Hepatic stellate cell (primary cell): ENCODE measurements at places on chromosomes 16 and 17.

DNA sequence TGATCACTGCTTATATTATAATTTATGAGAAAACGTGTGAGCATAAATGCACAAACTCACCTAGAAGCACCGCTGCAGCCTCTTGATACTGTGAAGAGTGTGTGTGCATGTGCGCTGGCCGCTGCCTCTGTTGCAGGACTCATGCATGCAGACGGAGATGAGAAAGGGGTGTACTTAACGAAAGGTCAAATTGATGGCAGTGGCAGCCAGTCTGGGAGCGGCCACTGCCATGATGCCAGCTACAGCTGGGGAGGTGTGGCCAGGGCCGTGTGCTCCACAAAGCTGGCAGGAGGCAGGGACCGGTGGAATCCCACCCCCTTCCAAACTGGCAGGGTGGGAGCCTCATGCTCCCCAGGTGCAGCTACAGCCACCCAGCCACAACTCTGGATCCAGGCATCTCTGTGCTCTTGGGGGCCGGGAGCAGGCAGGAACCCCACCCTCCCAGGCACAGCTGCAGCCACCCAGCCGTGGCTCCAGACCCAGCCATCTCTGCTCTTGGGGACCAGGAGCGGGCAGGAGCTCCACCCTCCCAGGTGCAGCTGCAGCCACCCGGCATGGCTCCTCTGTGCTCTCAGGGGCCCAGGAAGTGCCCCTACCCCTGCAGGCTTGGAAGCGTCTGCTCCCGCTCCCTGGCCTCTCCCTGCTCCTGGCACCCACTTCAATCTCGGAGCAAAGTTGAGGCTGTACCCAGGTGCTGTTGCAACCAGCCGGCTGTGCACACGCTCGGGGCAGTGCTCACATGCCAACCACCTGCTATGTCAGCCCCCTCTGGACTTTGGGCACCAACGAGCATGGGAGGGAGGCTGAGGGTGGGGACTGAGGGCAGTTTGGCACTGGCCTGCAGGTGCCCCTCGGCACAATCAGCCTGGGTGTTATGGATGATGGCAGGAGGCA is 77.5 kb upstream of the CHMP6 start:
- no peak for DNase-seq

DNA sequence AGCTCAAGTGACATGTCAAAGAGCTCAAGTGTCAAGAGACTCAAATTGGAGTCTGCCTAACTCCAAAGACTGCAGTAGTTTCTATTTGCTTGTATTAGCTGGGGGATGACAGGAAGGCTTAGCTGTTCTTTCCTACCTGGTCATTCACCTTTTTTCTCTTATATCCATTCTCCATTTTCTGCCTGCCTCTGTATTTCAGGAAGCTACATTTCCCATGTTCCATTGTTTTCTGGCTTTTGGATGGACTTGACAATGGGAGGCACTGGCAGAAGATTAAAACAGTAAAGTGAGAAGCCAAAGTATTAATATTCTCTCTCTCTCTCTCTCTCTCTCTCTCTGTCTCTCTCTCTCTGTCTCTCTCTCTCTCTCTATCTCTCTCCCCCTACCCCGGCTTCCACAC is 135.7 kb upstream of the ADAMTS18 start:
- no peak for DNase-seq

- peak; percentile 61 for DNase-seq
These were observed 18.8 kb downstream of the SRP68 start for GRCh38 chr17:76053246-76054111.

- no peak for DNase-seq
These were observed 1.3 kb downstream of the NRN1L start for GRCh38 chr16:67885976-67886375.

DNA sequence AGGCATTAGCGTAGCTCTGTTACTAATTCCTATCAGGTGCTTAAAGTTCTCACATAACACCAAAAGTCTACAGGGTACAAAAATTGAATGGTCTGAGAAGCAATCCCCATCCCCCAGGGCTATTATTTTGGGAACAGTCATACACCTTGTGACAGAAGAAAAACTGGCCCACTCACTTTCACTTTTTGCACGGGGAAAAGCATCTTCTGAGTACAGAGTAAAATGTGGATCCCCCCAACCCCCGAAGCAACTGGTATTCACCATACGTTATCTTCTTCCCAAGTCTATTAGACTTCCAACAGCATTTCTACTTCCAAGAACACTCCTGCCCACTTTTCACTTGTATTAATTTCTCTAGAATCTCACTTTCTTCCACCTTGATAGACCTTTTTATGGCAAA is 11.8 kb downstream of the GGA3 start:
- DNase-seq, result no peak

GRCh38 chr17:64598672-64599071 is 63.4 kb downstream of the SMURF2 start:
- no peak for DNase-seq

DNA sequence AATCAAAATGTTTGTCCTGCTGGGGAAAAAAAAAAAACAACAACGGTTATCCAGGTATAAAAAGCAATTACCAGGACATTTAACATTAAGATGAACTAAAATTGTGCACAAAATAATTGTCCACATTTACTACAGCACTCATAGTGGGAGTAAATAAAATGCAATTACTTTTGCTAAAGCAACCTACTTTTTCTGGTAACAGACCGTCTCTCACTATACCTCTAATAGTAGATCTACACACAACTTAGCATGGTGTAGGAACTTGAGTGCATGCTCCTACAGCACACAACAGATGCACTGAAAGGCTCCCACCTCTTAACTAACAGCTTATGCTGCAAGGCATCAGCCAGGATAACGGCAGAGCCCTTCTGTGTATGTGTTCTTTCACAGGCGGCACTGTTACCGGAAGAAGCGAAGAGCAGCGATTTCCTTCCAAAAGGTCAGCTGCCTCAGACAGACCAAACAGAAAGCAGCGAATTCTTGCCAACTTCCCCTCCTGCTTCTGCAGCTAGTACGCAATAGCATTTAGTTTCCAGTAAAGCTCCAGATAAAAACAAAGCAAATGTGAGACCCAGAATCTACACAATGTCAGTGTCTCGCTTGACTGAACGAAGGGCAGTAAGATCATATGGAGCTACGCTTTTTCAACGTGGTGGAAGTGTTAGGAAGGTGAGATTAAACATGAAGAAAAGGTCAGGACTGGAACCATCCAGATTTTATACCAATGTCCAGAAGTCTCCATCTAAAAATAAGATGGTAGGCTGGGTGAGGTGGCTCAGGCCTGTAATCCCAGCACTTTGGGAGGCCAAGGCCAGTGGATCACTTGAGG is 27.6 kb downstream of the STAT5B start:
- peak; percentile 71 for DNase-seq

DNA sequence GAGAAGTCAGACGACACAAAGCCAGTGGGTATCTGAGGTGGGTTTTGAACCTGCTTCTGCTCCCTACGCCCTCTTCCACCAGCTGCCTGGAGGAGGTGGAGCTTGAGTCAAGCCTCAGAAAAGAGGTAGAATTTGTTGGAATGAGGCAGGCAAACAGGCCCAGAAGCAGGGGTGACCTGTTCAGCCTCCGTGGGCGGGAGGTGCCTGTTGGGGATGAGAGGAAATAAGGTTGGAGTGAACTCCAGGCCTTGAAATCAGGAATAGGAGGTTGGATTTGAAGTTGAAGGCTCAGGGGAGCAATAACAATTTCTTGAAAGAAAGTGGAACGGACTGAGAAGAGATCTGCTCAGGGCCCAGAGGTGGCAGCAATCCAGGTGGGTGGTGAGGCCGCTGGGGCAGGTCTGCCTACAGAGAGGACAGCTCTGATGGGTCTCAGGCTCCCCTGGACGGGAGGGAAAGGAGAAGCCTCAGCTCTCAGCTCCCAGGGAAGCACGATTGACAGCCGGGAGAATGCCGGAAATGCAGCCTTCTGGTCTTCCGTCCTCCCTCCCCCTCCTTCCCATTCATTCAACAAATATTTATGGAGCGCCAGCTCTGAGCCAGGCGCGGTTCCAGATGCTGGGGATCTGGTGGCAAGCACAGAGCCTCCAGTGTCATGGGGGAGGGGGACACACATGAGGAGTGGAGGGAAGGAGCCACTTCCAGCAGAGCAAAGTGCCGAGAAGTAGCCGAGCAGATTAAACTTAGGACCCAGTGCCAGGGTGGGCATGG is 61.9 kb upstream of the CIBAR2 start:
- DNase-seq, result peak; percentile 95

GRCh38 chr17:6517062-6517461 is 39.3 kb downstream of the PITPNM3 start:
- DNase-seq, result no peak

- DNase-seq, result no peak
These were observed 13.2 kb downstream of the PSMD12 start for GRCh38 chr17:67353161-67353560.

- DNase-seq, result no peak
These were observed 1.8 kb downstream of the TMEM95 start for GRCh38 chr17:7356756-7357155.

GRCh38 chr17:77163511-77164280 is 22.9 kb downstream of the SEC14L1 start:
- no peak for DNase-seq

GRCh38 chr16:56883586-56883985 is 18.6 kb downstream of the SLC12A3 start:
- no peak for DNase-seq

- no peak for DNase-seq
These were observed 84.4 kb downstream of the OR1D5 start for GRCh38 chr17:2978991-2979390.

GRCh38 chr17:8057691-8058114 is 18.8 kb downstream of the ALOX15B start:
- peak; percentile 84 for DNase-seq

GRCh38 chr17:31085563-31085962 is 9.2 kb upstream of the NF1 start:
- DNase-seq, result peak; percentile 41

- DNase-seq, result no peak
These were observed 23.2 kb downstream of the ZNF652 start for GRCh38 chr17:49338883-49339282.

DNA sequence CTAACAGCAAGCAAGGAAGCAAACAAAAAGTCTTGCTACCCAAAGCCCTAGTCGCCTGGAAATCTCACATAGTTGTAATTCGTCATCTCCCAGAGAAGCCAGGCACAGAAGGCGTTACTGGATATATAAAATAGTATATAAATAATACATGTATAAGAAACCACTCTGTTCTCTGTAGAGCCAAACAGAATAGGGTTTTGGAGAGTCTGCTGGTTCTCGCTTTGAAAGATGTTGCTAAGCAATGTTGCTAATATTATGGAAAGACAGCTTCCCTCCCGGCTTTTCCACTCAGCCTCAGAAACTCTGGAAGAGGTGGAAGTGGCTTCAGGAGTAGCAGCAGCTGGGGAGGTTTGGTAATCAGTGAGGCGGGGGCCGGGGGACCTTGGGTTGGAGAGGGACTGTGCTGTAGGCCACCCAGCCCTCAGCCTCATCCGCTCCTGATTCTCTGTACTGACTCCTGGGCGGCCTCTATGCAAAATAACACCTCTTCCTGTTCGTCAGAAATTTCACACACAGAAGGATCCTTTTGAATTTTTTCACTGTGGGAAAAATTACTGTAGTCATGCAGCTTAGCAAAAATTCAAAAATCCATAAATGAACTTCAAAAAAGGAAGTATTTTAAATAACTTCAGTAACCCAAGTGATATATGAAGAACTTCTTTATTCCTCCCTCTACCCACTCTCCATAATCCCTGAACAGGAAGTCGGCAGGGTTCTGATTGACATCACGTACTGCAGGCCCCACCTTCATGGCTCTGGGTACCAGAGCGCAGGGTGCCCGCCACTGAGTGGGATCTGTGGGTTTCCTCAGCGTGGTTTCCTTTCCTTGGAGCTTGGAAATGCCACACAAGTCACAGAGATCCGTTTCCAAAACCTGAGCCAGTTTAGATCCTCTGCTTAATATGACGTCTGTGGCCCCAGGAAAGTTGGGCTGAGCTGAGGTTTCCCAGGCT is 51.4 kb downstream of the RAP1GAP2 start:
- DNase-seq, result no peak

GRCh38 chr17:18999394-18999793 is 5.2 kb downstream of the FAM83G start:
- DNase-seq, result no peak

DNA sequence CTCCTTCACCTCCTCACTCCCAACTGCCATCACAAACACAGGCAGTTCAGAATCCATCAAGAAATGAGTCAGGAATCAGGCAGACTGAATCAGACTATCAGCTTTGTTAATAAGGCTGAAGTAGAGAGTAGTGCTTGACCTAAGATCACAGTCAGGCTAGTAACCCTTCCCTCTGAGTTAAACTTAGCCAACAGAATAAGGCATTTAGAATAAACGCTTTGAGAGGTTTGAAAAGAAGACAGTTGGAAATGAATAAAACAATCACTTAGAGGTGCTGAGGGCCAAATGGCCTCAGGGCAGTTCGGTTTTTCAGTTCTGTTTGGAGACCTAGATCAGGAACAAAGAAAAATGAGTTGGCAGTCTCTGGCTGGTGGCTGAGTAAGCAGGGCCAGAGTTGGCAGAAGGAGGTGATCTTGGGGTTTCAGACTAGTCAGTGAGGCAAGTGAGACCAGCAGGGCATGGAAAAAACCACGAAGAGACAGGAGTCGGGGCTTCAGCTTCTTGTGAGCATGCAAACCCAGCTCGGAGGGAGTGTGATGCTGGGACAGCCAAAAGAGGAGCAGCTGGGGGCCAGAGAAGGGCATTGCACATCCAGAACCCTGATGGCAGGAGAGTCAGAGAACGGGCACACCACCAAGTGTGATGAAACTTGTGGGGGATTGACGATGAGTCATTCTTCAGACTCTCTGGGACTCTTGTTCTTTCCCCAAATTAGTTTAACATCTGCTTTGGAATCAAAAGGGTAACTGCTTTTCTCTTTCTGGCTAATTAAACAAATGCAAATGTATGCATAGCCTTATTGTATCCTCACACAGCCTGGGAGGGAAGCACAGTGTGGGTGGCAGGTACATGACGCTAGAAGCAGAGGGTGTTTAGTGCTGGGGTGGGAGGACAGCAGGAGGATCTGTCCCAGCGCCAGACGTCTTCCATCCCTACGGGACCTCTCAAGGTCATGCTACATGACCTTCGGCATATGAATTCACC is 54.8 kb downstream of the SPECC1 start:
- peak; percentile 71 for DNase-seq

DNA sequence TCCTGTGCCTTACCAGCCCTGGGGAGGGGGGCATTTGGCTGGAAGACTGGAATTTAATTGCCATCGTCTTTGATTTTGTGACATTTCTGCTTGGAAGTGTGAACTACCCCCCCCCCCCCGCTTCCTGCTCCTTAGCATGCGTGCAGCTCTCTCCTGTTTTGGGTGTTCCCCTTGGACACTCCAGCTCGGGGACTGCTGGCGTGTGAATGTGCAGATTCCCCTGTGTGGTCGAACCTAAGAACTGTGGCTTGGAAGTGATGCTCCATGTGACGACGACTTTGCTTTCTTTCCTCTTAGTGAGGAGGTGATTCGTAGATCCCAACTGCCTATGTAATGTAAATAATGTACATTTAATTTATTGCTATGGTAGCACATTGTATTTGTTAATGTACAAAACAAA is 26.1 kb downstream of the OR1D5 start:
- DNase-seq, result no peak

- no peak for DNase-seq
These were observed 4.5 kb downstream of the CRYBA1 start for GRCh38 chr17:29251184-29251583.

DNA sequence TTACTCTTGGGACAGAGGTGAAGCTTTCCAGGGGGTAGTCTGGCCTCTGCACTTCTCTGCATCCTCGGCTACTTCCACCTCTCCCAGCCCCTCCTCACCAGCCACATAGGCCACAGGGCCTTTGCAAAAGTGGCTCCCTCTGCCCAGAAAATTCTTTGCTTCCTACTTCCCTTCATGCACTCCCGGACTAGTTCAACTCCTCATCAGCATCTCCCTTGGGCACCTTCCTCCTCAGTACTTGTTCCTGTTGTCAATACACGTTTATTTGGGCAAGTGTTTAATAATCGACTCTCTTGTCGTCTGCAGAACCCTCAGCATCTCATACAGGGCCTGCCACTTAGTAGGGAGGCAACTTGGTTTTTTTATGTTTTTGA is 23.1 kb upstream of the USP7 start:
- DNase-seq, result no peak
